ENCODE measurements at places on chromosomes 11 and 22. TPM values are rescaled to one million over a fixed set of nuclear protein-coding genes. Genes with fewer than 3 reads are reported as not detected.

UBE2L6 gene
- 62.9 TPM for total RNA-seq

SHISAL1 gene
- 1.6 TPM for total RNA-seq

MCM5 gene
- total RNA-seq, result 79.7 TPM

LUZP2 gene
- total RNA-seq, result not detected

KRTAP5-3 gene
- not detected for total RNA-seq

ZDHHC8 gene
- 3.4 TPM for total RNA-seq

SAA1 gene
- total RNA-seq, result not detected

PRR33 gene
- total RNA-seq, result not detected

CLCF1 gene
- total RNA-seq, result 4.8 TPM

JHY gene
- total RNA-seq, result 4.6 TPM

RIMBP3C gene
- 0.20 TPM for total RNA-seq

CHRM1 gene
- not detected for total RNA-seq

CCDC179 gene
- not detected for total RNA-seq

TSPAN32 gene
- total RNA-seq, result 2.7 TPM

C22orf42 gene
- not detected for total RNA-seq

CCDC73 gene
- total RNA-seq, result not detected

SLC22A12 gene
- not detected for total RNA-seq

MYEOV gene
- total RNA-seq, result 9.5 TPM

SAA4 gene
- not detected for total RNA-seq

LRRC4C gene
- total RNA-seq, result not detected

TTC17 gene
- total RNA-seq, result 31.7 TPM

BTG4 gene
- total RNA-seq, result not detected

MMP1 gene
- 25.4 TPM for total RNA-seq

HBG2 gene
- 1.3 TPM for total RNA-seq

SYT12 gene
- total RNA-seq, result under 0.01 TPM
